ENCODE measurements at places on chromosomes 6 and 20.

GRCh38 chr20:48711696-48712464, 115.9 kb downstream of the PREX1 start:
- no peak for DNase-seq

GRCh38 chr6:126890055-126890454, 228.4 kb upstream of the RSPO3 start:
- no peak for DNase-seq

DNA sequence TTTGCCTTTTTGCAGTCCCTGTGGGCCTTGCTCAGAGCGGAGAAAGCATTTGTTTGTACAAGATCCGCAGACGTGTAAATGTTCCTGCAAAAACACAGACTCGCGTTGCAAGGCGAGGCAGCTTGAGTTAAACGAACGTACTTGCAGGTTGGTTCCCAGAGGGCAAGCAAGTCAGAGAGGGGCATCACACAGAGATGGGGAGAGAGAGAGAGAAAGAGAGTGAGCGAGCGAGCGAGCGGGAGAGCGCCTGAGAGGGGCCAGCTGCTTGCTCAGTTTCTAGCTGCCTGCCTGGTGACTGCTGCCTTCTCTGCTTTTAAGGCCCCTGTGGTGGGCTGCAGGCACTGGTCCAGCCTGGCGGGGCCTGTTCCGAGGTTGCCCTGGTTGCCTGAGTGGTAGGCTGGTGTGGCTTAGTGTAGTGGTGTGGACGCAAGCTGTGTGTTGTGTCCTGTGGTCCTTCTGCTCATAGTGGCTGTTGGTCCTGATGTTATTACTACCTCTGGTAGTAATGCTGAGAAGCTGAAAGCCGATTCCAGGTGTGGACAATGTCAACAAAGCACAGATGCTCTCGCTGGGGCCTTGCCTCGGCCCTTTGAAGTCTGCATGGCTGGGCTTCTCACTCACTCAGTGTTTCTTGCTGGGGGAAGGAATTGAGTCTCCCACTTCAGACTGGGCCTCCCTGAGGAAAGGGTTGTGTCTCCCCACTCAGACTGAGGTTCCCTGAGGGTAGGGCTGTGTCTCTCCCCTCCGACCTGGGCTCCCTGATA, 12.1 kb downstream of the VEGFA start:
- no peak for DNase-seq

DNA sequence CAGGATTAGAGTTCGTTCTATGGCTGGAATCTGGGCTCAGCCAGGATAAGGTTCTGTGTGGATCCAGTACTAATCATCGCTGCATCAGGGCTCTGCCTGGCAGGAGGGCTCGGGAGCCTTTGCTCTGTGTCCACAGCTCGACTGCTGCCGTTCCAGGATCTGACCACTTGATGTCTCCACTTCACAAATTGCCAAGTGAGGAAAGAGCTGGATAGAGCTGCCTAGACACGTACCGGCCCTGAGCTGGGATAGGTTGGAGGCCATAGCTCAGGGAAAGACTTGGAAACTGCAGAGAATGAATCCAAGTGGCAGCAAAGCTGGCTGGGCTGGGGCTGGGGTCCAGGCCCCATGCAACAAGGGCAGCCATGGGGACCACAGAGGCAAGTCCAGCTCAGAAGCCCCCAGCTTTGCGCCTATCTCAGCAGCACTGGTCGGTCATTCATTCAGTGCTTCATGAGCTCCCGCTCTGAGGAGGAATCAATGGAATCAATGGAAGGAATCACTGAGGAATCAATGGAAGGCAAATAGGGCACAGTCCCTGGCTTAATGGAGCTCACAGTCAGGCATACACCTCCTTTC, 38.0 kb upstream of the TOP1 start:
- peak; percentile 92 for DNase-seq

DNA sequence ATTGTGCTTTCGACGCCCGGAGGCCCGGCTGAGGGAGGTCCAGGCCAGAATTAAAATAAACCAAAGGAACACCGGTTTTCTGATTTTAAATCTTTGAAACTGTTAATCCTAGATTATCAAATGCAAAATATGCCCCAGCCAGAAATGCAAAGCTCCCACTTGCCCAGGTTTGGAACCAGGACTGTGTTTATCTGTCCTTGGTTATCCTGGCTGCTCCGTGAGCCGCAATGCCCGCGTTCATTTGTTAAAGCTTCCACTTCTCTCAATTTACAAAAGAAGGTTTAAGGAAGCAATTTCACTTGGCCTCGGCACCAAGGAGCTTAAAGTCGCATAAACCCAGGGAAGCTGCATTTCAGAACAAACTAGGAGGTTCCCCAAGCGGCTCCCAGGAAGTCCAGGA, 250.0 kb downstream of the TAF4 start:
- no peak for DNase-seq

DNA sequence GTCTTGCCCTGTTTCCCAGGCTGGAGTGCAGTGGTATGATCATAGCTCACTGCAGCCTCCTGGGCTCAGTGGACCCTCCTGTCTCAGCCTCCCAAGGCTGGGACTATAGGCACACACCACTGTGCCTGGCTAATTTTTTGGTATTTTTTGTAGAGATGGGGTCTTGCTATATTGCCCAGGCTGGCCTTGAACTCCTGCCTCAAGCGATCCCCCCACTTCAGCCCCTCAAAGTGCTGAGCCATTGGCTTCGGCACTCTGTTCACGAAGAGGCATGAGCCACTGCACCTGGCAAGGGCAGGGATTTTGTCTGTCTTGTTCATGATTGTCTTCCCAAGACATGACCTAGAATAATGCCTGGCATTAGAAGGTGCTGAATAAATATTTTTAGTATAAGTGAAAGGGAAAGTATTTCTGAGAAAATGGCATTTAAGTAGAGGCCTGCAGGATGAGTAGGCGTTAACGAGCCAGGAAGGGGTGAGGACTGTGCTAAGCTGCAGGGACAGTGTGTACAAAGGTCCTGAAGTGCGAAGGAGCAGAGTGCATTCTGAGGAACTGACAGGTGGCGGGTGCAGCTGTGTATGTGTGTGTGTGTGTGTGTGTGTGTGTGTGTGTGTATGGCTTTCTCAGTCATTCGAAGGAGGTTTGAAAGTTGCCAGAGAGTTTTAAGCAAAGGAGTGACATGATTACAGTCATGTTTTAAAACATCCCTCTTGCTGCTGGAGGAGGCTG, 43.0 kb downstream of the VEGFA start:
- no peak for DNase-seq

GRCh38 chr6:148288541-148288940, 54.1 kb upstream of the SASH1 start:
- DNase-seq, result no peak

- DNase-seq, result peak; percentile 14
Observed at GRCh38 chr6:82045965-82046756, 201.4 kb downstream of the IBTK start.

DNA sequence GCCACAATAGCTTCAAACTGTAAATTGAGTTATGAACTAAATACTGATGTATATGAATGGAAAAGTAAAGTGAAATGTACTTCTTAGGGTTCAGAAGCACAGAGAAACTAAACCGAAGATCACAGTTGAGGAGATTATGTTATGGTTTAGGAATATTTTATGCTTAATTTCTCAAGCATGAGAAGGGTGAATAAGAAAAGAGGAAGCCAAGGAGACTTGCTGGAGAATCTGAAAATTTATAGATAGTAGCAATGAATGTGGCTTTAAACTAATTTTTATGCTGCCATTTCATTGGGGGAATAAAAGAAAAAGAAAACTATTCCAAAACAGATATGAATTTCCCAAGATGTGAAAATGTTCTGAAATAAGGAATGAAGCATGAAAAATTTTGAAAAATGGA, 5.6 kb downstream of the ANKS1A start:
- DNase-seq, result no peak

Measured in PC-3 (cell line).